ENCODE measurements at places on chromosomes 3 and 15.
A peak's percentile ranks its signal among the peaks of the same experiment; 100 is the strongest.

GRCh38 chr3:64138046-64138445 is 87.2 kb downstream of the PRICKLE2 start:
- DNase-seq: no peak

GRCh38 chr3:180295811-180296210 is 259.1 kb upstream of the PEX5L start:
- DNase-seq: no peak

DNA sequence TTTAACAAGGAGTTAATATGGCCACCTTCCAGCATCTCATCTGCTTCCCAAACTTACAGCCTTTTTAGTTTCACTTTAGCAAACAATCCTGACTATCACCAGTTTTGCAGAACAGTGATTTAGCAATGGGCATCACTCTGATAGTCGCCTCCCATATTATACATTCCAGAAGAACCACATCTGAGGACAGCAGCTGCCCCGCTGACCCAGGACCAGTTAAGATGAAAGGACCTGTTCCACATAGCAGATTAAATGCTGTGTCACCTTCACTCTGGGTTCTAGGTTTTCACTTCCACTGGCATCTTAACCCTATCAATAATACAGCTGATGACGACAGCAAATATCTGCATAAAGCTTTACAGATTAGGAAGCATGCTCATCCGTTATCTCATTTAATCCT is 99.8 kb downstream of the TRIM69 start:
- DNase-seq: no peak

DNA sequence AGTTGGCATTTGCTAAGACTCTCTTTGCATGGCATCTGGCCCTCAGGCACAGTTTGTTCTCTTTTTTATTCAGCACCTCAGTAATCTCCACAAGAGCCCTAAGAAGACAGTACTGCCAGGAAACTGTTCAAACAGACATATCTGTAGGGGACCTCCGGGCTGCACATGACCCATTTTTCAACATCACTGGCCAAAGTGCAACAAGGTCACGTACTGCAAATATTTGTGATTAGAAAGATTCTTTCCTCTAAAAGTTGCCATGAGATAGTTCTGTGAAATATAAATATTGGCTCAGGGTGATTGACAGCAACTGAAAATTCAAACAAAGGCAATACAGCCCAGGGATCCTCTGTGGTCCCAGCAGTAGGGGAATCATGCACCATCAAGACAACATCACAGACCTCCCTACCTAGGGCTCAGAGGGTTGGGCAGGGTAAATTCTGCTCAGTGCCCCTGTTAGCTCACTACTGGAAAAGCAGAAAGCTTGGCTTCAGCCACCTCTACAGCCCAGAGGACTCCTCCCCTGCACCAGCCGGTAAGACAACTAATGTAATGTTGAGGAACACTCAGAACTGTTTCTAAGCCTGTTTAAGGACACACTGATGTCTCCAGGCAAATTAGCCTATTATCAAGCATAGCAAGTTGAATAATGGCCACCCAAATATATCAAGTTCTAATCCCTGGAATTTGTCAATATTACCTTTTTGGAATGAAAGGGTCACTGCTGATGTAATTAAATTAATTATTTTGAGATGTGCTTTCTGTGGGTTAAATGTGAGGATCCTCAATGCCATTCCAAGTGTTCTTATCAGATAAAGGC is 117.4 kb upstream of the LPP start:
- no peak for DNase-seq

GRCh38 chr3:34533451-34533850 is 735.0 kb downstream of the PDCD6IP start:
- DNase-seq: no peak

DNA sequence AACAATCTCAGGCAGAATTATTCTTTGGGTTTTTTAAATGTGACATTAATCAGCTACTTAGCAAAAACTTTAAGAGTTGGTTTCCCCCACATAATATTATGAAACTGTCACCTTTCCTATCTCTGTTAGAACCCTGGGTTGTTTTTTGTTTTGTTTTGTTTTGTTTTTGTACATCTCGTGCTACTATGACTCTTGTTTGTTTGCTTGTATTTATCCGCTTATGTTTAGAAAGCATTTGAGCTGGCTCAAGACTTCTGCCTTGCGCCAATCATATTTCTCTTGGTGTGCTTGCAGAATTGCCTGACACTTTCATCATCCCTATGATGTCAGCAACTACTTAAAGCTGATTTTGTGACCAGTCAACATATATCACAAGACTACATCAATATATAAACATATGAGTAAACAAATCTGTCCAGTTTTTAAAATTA is 116.9 kb downstream of the DCLK3 start:
- DNase-seq: no peak

- DNase-seq: peak; percentile 78
Measured at GRCh38 chr3:169769287-169770181, at the start of gene ACTRT3. Gene ACTRT3 (minus strand): TSS chr3:169769561. CDS start chr3:169769520, 41 bp downstream.

DNA sequence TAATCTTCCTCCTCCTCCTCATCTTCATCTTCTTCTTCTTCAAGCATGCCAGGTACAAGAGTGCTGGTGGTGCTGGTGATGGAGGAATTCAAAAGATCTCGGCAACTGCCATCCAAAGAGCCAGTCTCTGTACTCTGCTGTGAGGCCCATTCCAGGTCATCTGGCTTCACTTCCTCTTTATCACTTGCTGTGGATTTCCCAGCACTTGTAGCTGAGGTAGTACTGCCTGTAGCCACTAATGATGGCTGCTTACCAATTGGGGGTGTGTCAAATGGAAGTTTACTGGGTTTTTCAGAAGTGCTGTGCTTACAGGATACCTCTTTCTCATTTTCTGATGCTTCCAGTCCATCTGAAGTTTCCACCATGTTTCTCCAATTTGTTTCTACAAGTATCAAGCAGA is 28.8 kb upstream of the SHC4 start:
- DNase-seq: no peak

DNA sequence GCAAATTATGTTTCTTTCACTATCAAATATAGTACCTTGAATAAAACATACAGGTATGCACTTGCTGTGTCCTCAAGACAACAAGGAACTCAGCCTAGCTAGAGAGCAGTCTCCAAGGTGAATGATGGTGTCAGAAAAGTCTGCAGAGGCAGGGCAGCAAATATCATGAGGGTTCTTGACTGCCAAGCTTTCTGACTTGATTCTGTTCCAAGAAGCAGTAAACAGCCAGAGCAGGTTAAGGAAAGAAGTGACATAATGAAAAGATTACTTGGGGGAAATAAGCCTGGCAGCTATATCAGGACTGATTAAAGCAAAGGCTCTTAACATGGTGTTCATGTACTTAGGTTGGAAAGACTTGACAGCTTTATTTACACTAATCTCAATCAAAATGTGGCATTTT is 192.2 kb upstream of the GADL1 start:
- DNase-seq: no peak

- peak; percentile 67 for DNase-seq
Measured at GRCh38 chr3:27632431-27633223, 89.5 kb downstream of the EOMES start.

- no peak for DNase-seq
Measured at GRCh38 chr3:72234391-72234790, 449.4 kb upstream of the PROK2 start.

GRCh38 chr3:49456466-49456865 is 13.6 kb upstream of the DAG1 start:
- DNase-seq: no peak

DNA sequence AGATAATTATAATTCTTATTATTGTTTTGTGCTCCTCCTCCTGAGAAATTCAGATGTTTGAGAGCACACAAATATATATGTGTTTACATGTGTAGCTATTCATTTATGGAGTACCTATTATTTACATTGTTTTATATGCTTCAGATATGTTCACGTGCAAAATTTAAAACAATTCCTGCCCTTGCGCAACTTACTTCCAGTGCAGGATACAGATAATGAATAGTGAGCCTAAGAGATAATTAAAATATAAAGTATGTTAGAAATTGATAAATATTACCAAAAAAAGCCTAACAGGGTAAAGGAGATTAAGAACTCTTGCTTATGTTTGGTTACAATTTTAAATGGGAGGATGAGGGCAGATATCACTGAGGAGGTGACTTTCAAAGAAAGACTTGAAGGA is 81.7 kb upstream of the DPH6 start:
- DNase-seq: no peak

DNA sequence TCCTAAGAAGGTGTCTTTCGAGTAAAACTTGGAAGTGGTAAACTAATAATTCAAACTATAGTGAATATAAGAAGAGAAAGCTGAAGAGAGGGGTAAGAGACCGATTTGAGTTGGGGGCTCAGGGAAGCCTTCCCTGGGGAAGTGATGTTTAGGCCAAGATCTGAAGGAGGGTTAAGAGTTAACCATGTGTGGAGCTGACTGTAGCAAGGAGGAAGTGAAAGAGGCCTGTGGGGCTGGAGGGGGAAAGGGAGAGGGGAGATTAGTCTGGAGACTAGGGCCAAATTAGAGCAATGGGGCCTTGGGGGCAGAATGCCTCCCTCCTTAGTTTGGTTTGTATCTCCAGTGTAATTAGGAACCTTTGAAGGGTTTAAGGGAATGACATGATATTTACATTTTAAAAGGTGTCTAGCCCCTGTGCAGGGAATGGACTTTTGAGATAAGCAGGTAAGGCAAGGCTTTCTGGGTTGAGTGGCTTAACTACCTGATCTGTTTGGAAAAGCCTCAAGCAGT is 2.2 kb downstream of the ZNF592 start:
- DNase-seq: no peak

- no peak for DNase-seq
Measured at GRCh38 chr3:25212736-25213135, 215.3 kb upstream of the RARB start.

DNA sequence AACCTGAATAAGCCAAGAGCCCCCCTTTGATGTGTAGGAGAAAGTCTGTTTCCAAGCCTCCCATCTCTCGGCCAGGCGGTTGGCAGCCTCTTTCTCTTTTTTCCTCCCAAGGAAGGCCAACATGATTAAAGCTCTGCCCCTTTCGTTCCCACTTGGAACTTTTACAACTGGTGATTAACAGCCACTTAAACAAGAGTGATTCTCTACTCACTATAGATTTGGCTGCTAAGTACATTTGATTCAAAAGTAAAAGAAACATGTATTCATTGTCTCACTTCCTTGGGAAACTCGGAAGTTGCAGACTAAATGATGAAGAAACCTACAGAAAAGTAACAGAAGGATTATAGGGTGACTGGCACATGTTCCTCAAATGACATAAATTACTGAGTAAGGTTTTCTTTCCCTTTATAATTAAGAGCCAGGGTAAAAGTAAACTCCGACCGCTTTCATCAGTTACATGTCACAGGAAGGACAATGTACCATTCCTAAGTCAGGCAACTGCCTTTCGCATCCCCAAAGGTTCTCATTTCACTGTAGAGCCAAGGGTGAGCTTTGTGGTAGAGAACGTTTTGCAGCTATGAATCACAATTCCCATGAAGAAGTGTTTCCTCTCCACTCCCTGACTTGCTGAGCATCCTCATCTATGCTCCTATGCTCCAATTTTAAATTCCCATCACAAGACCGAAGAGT is 72.7 kb downstream of the MB21D2 start:
- no peak for DNase-seq

DNA sequence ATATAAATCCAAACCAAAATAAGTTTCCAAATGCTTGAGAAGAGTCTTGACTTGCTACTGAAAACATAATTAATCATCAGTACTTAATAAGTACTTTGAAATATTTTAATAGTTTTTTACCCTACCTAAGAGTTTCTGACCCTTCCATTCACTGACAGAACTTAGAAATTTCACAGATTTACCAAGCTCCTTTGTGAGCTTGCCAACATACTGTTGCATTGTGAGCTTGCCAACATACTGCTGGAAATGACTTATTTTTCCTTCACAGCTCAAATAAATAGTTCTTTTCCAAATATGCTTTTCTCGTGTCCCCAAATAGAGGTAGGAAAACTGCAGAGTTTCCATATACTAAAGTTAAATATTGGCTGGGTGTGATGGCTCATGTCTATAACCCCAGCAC is 9.6 kb upstream of the AADAC start:
- DNase-seq: no peak

GRCh38 chr15:31148297-31149087 is 47.0 kb upstream of the TRPM1 start:
- DNase-seq: no peak

GRCh38 chr3:37531066-37531720 is 330.5 kb upstream of the CTDSPL start:
- no peak for DNase-seq

Measured in activated T-cell treated with anti-CD3 and anti-CD28 coated beads, Interleukin-2, amount 50 U/mL, for 48 hours (primary cell).